ENCODE measurements at places on chromosomes 6 and 20. TPM values are rescaled to one million over a fixed set of nuclear protein-coding genes. Genes with fewer than 3 reads are reported as not detected.

FAM83C gene
- total RNA-seq, result not detected

DNA sequence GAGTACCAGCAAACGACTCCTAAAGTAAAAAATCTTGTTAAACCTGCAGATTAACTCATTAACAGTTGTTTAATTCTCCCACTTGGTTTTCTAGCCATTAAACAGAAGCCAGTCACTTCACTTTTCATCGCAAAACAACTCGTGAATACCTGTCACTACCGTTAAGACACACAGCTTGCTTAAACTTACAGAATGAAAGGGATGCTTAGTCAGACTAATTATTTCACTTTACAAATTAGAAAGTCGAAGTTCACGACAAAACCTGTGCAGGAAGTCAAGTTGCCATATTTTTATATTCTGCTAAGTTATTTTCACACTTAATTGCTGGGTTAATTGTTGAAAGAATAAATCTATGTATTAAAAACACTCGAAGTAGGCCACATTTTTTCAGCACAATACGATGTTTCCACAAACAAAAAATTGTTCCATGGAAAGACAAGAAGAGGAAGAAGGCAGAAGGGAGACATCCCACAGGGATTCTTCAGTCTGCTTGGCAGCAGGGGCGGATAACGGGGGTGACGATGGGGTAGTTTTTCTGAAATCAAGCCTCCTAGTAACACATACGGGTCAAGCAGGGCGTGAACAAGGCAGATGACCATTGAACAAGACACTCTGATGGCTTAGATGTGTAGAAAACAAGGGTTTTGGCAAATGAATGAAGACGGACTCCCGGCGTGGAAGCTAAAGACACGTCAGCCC lies 933 bp downstream of the SSR1 start:
- DNase-seq, result peak; percentile 13
- peaks cover 46% of the 10 kb centered on the region for H3K4me1 ChIP-seq
- no peaks in the 10 kb centered on the region for H3K27me3 ChIP-seq
- H3K4me3 ChIP-seq, result peak overlapping the region; percentile 99
- H3K36me3 ChIP-seq, result peaks cover 29% of the 10 kb centered on the region
- peak overlapping the region; percentile 94 for H3K27ac ChIP-seq

DNA sequence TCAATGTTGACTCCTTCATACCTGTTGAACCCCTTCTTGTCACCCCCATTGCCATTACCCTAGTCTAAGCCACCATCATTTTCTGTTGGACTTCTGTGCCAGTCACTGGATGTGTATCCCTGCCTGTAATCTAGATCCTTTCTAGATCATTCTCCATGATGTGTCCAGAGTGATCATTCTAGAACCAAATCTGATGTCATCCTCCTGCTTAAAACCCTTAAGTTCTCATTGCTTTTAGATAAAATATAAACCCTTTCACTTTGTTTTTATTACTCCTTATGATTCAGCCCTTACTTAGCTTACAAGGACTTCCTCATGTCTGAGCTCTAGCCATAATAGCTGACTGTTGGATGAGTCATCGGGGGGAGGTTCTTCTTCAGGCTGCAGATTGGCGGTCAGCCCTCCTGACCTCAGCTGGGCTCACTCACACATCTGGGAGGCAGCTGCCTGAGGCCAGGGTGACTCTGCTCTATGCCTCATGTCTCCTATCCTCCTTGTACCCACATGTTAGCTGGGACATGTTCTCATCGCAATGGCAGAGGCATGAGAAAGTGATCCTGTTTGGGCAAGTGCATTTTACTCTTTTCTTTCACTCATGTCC lies 287.6 kb downstream of the ESR1 start:
- peaks cover 16% of the 10 kb centered on the region for H3K36me3 ChIP-seq
- peak; percentile 99 for DNase-seq
- H3K4me1 ChIP-seq, result peaks cover 93% of the 10 kb centered on the region
- peak overlapping the region; percentile 74 for H3K27ac ChIP-seq

GRCh38 chr6:158654498-158654897 lies 4.6 kb downstream of the SYTL3 start:
- H3K4me3 ChIP-seq, result peak overlapping the region; percentile 79
- H3K36me3 ChIP-seq, result peaks cover 7% of the 10 kb centered on the region
- DNase-seq, result peak; percentile 90
- peak overlapping the region; percentile 96 for H3K27ac ChIP-seq
- H3K4me1 ChIP-seq, result peaks cover 54% of the 10 kb centered on the region
- H3K27me3 ChIP-seq, result no peaks in the 10 kb centered on the region

LZTS3 gene
- 5.4 TPM for total RNA-seq

- no peak overlapping the region for H3K4me3 ChIP-seq
- peaks cover 16% of the 10 kb centered on the region for H3K36me3 ChIP-seq
- H3K27me3 ChIP-seq, result peaks cover 3% of the 10 kb centered on the region
- H3K4me1 ChIP-seq, result no peaks in the 10 kb centered on the region
- H3K27ac ChIP-seq, result no peak overlapping the region
Measured at GRCh38 chr6:134956032-134956431, 6.1 kb upstream of the ALDH8A1 start.

ADAM33 gene
- total RNA-seq, result 81.5 TPM
